ENCODE measurements at places on chromosomes 2 and 18. TPM values are rescaled to one million over a fixed set of nuclear protein-coding genes. Genes with fewer than 3 reads are reported as not detected.

Gene CNDP1
- polyA plus RNA-seq, result not detected

Gene RAB17
- 2.4 TPM for polyA plus RNA-seq

Gene EFHD1
- polyA plus RNA-seq, result 14.9 TPM

Gene LBX2
- 0.87 TPM for polyA plus RNA-seq

Gene RAD51AP2
- not detected for polyA plus RNA-seq

Gene CCDC150
- 3.6 TPM for polyA plus RNA-seq

Gene ERLEC1
- polyA plus RNA-seq, result 58.8 TPM

Gene NT5C1B
- 0.31 TPM for polyA plus RNA-seq

Gene PDCD1
- polyA plus RNA-seq, result 0.14 TPM

Gene DSC1
- not detected for polyA plus RNA-seq

Gene KIAA2012
- polyA plus RNA-seq, result 0.36 TPM

Gene PSMA8
- polyA plus RNA-seq, result not detected

Gene CROCC2
- polyA plus RNA-seq, result 0.22 TPM

Gene GCG
- polyA plus RNA-seq, result 15.1 TPM

Gene FHL2
- 53.5 TPM for polyA plus RNA-seq

Gene GREB1
- polyA plus RNA-seq, result 12.7 TPM

Gene DTNB
- 24.7 TPM for polyA plus RNA-seq

Gene POTEI
- not detected for polyA plus RNA-seq

Gene ITGA4
- polyA plus RNA-seq, result 41.6 TPM

Gene NEU2
- not detected for polyA plus RNA-seq

Gene KIF5C
- polyA plus RNA-seq, result 1.5 TPM

Gene ESCO1
- polyA plus RNA-seq, result 27.3 TPM

Gene KCNIP3
- polyA plus RNA-seq, result 5.0 TPM

Gene RGPD8
- polyA plus RNA-seq, result 2.4 TPM

Gene LINC00305
- not detected for polyA plus RNA-seq

Gene DSEL
- polyA plus RNA-seq, result 18.0 TPM

Gene SAG
- 0.07 TPM for polyA plus RNA-seq

Gene KCTD1
- polyA plus RNA-seq, result 5.1 TPM

Gene MFSD2B
- 2.1 TPM for polyA plus RNA-seq

Data from muscle of arm (tissue), 14 donors.